ENCODE measurements at places on chromosomes 13 and 19.

DNA sequence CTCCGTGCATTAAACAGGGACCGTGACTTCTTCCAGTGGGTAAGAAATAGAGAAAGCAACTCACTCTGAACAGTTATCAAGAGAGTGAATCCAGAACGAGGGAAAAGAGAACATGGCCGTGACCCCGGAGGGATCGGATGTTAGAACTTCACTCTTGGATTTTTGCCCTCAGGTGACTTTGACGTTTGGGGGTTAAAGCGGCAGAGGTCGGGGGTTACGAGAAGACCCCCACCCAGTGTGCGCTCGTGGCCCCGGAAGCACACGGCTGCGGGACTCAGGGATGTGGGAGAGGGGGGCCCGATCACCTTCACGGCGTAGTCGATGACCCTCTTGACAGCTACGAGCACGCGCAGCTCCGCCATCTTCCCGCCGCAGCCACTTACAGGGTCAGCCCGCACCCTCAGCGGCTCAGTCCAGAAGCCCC lies at the start of gene ETFB:
Gene ETFB, minus strand, starts transcription at position 424 of the 424 bp plus-strand sequence. Its CDS starts 62 bp downstream, at position 362.
- no peak for DNase-seq

- DNase-seq: no peak
Observed at GRCh38 chr19:10116085-10116865, 3.4 kb downstream of the EIF3G start.

- no peak for DNase-seq
Observed at GRCh38 chr19:33797802-33798671, 1.4 kb downstream of the KCTD15 start.

- no peak for DNase-seq
Observed at GRCh38 chr19:15178629-15179308, 22.0 kb downstream of the NOTCH3 start.

GRCh38 chr13:106609116-106609515 lies 41.2 kb upstream of the ARGLU1 start:
- no peak for DNase-seq

DNA sequence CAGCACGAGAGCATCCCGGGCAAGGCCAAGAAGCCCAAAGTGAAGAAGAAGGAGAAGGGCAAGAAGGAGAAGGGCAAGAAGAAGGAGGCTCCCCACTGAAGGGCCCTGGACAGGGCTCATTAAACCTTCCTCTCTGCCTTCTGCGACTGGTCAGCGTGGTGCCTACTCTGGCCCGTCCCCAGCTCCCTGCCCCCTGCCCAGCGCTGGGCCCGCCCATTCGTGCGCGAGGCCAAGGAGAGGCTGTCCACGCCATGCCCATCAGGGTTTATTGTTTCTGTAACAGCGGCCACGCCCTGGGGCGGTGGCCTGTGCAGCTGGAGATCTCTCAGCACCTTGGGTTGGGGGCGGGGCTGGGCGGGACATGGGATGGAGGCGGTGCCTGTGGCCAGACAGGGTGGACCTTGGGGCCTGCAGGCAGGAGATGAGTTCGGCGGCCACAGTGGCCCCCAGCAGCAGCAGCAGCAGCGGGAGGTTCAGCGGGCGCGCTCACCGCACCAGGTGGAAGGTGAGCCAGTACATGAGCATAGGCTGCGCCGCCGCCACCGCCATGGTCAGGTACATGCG lies 897 bp downstream of the C19orf33 start:
- no peak for DNase-seq

DNA sequence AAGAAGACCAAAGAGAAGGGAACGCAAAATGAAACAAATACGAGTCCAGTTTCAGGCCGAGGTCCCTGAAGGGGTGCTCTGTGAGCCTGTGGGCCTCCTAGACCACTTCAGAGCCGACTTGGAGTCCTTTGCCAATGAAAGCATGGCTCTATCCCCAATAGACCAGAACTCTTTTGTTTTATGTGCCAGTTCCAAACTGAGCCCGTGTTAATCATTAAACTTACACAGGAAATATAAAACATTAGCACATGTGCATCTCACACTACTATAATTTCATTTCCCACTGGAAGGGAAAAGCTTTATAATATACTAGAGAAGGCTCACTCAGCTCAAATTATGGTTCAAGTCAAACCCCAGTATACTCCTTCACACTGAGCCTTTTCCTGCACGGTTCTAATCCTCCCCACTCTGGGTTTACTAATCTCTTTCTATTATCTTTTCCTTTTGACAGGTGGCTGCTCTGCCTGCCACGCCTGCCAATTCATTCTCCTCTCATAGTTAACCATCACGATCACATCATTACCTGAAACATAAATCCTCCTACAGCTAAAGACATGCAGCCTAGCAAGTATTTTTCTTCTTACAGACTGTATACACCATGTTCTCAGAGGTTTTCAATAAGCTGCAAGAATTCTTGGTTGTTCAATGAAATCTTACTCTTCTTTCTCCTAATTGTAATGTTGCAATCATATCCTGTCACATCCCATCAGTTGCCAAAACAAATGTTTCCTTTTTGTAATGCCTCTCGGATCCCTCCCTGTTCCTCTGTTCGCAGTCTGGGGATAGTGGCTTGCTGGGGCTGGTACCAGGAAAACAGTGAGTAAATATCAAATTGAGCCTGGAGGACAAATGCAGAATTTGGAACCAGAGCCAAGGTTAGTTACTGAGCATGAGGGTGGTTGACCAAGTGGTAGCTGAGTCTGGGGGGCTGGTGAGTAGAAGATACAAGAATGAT lies 18.8 kb upstream of the WASF3 start:
- no peak for DNase-seq

- no peak for DNase-seq
Observed at GRCh38 chr19:35178701-35179100, 24.2 kb downstream of the FXYD5 start.

GRCh38 chr13:42068886-42069285 lies 20.4 kb downstream of the DGKH start:
- DNase-seq: no peak

GRCh38 chr19:47021536-47022139 lies 2.0 kb downstream of the NPAS1 start:
- DNase-seq: no peak

GRCh38 chr19:15869873-15870272 lies 28.0 kb downstream of the CYP4F2 start:
- no peak for DNase-seq

DNA sequence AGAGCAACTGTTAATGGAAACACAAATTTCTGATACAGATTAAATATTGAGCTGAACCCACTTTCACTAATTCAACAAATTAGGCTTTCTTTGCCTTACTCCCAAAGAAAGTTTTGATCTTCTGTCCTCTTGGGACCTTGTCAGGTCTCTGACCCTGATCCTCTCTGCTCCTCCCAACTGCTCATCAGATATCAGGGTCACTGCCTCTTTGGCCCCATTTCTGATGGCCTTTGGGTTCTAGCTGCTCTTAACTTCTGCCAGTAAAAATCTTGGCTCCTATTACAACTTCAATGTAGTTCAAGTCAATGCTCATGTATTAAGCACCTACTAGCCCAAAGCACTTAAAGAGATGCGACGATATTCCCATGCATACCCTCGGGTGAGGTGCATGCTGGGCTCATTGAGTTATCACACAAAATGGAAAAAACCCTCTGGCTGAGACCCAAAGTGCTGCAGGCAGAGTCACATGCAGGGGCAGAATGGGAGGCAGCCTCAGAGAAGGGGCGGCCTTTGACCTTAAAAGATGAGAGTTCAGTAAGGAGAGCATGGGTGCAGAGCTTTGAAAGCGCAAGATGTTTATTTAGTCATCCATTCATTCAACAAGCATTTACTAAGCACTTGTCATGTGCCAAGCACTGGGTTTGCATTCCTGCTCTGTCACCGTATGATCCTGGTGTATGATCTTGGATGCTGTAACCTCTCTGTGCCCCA lies 183.4 kb downstream of the USP12 start:
- no peak for DNase-seq

- no peak for DNase-seq
Observed at GRCh38 chr13:90455823-90456222, 891.7 kb upstream of the MIR17HG start.

- DNase-seq: no peak
Observed at GRCh38 chr19:35105411-35106290, 10.0 kb upstream of the FXYD3 start.

DNA sequence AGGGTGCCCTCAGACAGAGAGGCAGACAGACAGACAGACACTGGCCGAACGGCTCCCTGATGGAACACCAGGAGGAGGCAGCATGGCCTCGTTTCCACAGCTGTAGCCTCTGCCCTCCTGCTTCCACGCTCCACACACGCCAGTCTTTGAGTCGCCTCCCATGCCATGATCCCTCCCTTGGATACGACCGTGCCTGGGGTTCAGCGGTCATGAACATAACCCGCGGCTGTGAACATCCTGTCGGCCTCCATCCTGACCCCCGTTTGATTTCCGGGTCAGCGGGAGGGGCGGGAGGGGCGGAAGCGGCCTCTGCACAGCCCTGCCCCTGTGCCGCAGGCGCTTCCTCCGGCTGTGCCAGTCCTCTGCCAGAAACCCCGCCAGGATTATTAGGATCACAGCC lies 23.4 kb downstream of the GP6 start:
- no peak for DNase-seq

- no peak for DNase-seq
Observed at GRCh38 chr19:47323872-47324271, 8.1 kb upstream of the C5AR2 start.

DNA sequence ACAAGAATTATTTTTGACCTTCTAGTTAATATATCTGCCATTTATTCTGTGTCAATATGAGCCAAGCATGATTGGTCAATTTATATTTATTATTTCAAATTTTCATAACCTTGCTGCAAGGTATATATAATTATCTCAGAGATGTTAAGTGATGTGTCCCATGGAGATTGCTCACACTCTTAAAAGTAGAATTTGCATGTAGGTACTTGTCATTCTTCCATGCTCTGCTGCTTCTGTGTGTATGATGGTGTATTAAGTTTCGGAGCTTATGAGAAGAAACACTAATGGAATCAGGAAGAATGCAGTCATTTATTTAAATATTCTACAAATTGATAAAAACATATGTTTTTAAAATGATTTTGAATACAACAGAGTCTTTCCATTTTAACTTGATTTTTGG lies 586.8 kb upstream of the MIR17HG start:
- DNase-seq: no peak

- DNase-seq: no peak
Observed at GRCh38 chr19:35110974-35111373, 4.6 kb upstream of the FXYD3 start.

DNA sequence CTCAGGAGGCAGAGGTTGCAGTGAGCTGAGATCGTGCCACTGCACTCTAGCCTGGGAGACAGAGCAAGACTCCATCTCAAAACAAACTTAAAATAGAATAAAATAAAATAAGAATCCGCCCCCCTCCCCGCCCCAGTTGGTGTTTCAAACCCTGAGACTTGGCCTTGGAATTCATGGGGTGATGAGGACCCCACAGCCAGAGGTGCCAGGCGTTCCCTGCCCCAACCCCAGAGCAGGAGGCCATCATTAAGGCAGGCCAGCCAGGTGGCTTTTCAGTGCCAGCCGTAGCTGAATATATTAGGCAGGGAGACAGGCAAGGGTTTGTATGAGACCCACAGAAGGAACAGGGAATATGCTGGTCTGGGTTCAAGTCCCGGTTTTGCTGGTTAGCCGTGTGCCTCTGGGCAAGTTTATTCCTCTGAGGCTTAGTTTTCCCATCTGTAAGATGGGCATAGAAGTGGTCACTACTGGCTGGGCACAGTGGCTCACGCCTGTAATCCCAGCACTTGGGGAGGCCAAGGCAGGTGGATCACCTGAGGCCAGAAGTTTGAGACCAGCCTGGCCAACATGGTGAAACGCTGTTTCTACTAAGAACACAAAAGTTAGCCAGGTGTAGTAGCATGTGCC lies 12.3 kb downstream of the HPN start:
- no peak for DNase-seq

- DNase-seq: no peak
Observed at GRCh38 chr13:113118261-113119021, 4.2 kb upstream of the F10 start.

DNA sequence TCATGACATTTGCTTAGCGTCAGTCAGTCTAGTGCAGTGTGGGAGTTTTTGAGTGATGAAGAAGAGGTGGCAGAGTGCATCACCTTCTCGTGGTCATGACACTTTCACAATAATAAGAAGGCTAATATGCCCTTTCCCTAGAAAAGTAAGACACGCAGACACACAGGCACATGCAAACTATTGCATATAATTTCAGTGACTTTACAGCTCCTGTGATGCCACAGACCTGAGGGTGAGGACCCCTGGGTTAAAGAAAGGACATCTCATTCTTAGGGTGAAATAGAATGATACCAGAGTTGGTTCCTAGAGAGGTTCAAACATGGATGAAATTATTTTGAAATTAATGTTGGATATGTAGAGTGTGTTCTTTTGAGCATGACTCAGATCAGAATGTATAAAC lies 300.3 kb downstream of the GPC5 start:
- no peak for DNase-seq
